ENCODE measurements at places on chromosomes 7 and 10.

- DNase-seq: peak; percentile 69
Measured at GRCh38 chr7:33722383-33723101, 182.8 kb upstream of the BMPER start.

- no peak for DNase-seq
Measured at GRCh38 chr7:107891636-107892366, 818 bp downstream of the DLD start.

- peak; percentile 96 for DNase-seq
Measured at GRCh38 chr7:94301024-94301586, 93.6 kb upstream of the COL1A2 start.

GRCh38 chr10:46235705-46236545, 50.9 kb upstream of the ANTXRL start:
- DNase-seq: no peak

- DNase-seq: no peak
Measured at GRCh38 chr7:42869131-42870020, 42.5 kb downstream of the C7orf25 start.

- no peak for DNase-seq
Measured at GRCh38 chr10:102773986-102774385, 30.2 kb downstream of the WBP1L start.

DNA sequence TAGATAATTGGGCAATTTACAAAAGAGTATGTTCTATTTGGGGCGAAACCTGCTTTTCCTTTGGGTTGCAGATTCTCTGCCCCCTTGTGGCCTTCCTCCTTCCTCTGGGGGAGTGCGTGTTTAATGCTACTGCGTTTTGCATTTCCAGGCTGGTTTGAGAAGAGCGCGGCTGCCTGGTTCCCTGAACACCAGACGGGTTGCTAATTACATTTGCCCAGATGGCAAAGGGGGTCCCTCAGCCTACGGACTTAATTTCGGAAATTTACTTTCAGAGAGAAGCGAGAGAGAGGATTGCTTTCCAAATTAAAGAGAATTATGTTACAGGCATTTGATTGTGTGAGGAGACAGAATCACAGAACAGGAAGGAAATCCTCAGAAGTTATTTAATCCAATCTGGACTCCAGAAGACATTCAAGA, 91.9 kb upstream of the JAZF1 start:
- DNase-seq: peak; percentile 71

GRCh38 chr7:27943241-27943640, 203.3 kb downstream of the TAX1BP1 start:
- DNase-seq: no peak

GRCh38 chr10:110802090-110802489, 69.6 kb upstream of the PDCD4 start:
- DNase-seq: peak; percentile 69
